ENCODE measurements at places on chromosomes 7 and 10.

- no peak for DNase-seq
Observed at GRCh38 chr10:84423719-84424118, 95.3 kb downstream of the CCSER2 start.

DNA sequence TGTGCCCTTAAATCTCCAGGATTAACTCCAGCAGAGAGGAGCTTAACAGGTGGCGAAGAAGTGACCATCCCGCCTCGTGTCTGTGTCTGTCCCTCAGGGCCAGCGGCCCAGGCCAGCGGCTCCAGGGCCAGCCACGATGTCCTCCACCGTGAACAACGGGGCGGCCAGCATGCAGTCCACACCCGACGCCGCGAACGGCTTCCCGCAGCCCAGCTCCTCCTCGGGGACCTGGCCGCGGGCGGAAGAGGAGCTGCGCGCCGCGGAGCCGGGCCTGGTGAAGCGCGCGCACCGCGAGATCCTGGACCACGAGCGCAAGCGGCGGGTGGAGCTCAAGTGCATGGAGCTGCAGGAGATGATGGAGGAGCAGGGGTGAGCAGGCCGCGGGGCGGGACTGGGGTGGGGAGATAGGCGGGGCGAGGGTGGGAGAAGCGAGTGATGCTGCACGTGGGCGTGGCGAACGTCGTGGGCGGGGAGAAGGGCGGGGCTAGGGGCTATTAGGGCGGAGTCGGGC is 33.3 kb downstream of the SRRM3 start:
- DNase-seq = no peak

GRCh38 chr7:141013345-141013715 is 1.4 kb downstream of the MRPS33 start:
- DNase-seq = no peak

DNA sequence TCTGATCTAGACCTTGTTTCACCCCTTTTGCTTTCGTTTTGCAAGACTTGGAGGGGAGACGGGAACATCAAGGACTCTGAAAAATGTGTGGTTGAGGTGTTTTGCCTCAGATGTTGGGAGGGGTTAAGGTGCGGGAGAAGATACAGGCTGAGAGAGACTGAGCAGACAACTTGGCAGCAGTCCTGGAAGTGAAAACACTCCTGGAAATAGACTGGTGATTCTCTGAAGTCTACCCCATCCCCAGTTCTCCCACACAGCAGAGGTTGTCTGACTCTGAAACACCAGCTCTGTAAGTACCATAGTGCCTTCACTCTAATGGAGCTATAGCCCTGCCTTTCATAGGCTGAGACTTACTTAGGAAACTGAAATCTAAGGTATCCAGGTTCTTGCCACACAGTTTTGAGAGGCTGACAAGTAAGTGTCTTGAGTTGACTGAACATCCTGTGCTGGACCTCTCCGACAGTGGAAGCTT is 152.5 kb downstream of the PPP1R9A start:
- DNase-seq = no peak

DNA sequence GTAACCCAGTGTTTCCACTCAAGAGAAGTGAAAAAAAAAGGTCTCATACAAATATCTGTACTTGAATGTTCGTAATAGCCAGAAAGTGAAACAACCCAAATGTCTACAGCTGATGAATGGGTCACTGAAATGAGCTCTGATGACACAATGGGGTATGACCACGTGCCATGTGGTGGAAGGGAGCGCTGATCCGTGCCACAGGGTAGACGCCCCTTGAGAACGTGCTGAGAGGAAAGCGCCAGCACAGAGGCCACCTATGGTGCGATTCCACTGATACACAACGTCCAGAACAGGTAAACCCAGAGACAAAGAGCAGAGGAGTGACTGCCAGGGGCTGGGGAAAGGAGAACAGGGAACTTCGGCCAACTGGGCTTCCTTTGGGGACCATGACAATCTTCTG is 50.3 kb downstream of the MAD1L1 start:
- no peak for DNase-seq
